PC-3 (cell line): ENCODE measurements at places on chromosomes 4 and X.

GRCh38 chrX:72621625-72622485 lies 49.2 kb upstream of the HDAC8 start:
- peak; percentile 88 for DNase-seq

- DNase-seq = peak; percentile 64
These were observed 7.6 kb downstream of the SLC2A9 start for GRCh38 chr4:10013722-10014121.

DNA sequence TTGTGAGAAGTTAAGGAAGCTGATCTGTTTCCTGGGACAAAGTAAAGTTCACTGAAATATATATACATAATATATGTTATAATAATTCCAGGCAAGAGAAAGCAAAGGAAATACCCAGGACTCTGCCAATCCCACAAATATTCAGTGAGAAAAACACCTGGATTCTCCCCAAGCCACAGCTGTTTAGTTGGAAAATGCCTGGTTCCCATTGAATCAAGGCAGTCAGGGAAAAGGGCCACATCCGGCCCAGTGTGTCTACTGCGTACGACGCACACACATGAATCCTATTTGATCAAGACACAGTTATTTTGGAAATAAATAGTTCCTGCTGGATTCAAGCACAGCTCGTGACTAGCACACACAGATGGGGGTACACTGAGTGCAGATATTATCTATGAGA lies 6.3 kb upstream of the DCHS2 start:
- no peak for DNase-seq

DNA sequence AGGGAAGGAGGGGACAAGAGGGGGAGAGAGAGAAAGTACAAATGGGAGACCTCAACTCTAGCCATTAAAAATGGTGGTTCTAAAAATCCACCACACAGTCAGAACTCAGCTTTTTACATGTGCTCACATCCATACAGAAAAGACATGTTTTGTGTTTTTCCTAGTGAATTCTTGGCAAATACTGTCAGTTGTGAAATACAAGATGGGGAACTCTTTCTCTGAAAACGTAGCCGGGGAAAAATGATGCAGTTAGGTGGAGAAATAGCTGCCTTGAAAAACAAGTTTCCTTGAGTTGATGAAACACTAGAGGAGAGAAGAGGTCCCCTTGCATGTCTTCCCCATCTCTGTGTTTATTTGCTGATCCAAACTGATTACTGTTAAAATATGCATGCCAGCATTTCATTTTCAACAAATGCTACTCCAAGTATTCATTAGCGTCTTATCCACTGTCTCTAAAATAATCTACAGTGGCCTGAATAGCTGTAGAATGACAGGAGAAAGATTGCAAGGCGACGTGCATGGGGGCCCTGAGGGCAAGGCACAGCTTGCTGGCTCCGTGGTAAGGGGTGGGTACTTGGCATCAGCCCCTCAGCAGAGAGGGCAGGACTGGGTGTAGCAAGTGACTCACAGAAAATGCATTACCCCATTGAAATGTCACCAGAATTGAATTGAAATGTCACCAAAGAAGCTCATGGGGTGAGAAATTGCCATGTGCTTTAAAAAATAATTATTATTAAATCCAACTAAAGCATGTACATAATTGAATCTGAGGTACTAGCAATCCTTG lies 48.1 kb upstream of the TBL1X start:
- peak; percentile 54 for DNase-seq

DNA sequence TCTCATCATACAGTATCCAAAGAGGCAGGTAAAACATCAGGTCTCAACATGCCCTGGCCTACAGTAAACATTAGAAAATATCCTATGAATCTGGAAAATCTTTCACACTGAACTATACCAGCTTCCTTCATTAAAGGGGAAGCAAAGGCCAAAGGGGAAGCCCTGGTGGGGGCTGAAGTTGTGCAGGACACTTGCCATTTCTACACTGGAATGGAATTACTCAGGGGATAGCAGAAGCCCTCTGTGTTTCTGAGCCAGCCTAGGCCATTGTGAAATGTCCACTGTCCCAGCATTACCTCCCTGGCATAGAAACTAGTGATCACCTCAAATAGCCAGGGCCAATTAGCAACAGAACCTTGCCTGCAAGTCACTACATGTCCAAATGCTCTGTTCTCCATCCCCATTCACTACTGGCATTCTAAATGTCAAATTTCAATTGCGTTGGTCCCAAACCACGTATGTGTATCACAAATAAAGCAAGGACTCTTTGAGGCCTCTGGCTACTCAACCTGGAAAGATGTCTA lies 429.9 kb downstream of the AFF2 start:
- no peak for DNase-seq

- DNase-seq = no peak
These were observed 21.3 kb downstream of the ZNF330 start for GRCh38 chr4:141241986-141242385.

DNA sequence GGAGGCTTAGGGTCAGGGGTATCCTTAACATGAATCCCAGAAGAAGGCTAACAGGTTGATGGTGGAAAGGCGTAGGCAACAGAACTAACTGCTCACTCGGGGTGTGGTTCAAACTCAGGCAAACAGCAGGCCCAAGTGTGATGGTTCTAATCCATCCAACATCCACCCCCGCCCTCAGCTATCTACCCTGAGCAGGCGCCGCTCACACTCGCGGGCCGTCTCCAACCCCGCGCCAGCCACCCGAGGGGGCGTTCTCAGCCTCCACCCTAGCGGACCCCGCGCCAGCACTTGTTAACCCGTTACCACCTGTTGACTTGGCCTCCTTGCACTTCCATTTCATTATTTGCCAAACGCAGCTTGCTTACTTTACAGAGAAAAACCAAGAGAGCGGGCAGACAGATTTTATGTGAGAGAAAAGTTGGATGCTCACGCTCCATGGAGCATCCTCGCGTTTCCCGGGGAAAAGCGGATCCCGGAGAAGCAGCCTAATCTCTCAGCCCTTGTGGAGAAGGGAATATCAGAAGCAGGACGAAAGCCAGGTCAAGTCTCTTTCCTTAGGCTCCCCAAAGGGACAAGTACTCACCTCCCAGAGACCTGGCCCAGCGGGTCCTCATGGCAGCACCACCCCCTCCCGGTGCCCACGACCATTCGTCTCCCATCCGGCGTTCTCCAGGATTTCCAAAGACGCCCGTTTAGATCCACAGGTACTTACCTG lies 773 bp downstream of the SNCA start:
- no peak for DNase-seq

DNA sequence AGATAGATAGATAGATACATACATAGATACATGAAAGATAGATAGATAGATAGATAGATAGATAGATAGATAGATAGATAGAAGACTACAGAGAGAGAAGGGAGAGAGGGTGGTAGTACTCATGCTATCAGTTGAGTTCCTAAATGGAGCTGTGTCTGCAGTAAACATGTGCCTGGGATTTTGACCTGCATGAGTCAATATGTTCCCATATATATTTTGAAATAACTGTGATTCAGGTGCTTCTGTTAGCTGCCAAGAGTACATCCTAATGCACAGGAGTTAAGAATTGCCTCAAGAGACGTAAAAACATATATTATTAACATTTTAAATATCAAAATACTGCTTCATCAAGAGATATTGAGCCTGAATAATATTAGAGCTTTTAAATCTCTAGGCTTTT lies 379.4 kb downstream of the GRXCR1 start:
- no peak for DNase-seq

- DNase-seq = peak; percentile 30
These were observed 335.7 kb upstream of the FSTL5 start for GRCh38 chr4:162499478-162499877.

DNA sequence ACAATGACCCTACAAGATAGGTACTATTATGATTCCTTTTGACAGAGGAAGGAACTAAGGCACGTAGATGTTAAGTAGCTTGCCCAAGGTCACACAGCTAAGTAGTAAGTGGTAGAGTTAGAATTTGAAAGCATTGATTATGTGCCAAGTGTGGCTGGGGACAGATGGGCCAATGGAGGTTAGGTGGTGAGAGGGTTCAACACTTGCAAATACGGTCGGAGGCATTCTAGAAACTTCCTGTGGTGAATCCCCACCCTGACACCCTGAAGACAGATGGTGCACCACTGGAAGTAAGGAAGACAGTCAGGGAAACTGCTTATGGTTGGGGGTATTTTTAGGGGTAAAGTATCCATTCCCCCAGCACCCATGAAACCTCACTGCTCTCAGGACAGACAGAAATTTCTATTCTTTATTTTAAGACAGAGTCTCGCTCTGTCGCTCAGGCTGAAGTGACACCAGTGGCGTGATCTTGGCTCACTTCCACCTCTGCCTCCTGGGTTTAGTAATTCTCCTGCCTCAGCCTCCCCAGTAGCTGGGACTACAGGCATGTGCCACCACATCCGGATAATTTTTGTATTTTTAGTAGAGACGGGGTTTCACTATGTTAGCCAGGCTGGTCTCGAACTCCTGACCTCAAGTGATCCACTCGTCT lies 142.5 kb downstream of the RASL11B start:
- DNase-seq = no peak

- peak; percentile 84 for DNase-seq
These were observed 123.6 kb upstream of the TET2 start for GRCh38 chr4:105022811-105023667.

DNA sequence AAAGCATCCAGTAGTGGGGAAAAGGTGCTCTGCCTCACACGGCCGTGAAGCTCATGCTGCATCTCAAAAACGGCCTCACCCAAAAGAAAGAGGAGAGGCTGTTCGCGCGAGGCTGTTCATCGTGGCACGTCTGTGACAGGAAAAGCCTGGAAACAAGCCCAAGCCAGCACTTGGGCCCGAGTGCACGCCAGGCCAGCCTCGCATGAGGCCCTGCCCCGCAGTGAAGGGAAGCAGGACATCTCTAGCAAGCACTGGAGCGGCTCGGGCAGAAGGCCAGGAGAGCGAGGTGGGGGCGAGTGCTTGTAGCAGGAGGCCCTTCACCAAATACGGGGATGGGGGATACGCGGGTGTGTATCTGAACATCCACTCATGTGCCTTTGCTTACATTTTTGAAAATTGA lies 39.9 kb upstream of the MXD4 start:
- DNase-seq = no peak

GRCh38 chr4:148161601-148162000 lies 280.6 kb downstream of the NR3C2 start:
- DNase-seq = no peak

GRCh38 chr4:140995058-140995457 lies 138.2 kb downstream of the RNF150 start:
- DNase-seq = no peak

GRCh38 chr4:123017636-123018395 lies 95.4 kb upstream of the NUDT6 start:
- DNase-seq = peak; percentile 45

GRCh38 chr4:81659051-81659450 lies 187.3 kb upstream of the RASGEF1B start:
- no peak for DNase-seq
